Amygdala (tissue), 56 donors: ENCODE measurements at places on chromosomes 7 and 10.

DNA sequence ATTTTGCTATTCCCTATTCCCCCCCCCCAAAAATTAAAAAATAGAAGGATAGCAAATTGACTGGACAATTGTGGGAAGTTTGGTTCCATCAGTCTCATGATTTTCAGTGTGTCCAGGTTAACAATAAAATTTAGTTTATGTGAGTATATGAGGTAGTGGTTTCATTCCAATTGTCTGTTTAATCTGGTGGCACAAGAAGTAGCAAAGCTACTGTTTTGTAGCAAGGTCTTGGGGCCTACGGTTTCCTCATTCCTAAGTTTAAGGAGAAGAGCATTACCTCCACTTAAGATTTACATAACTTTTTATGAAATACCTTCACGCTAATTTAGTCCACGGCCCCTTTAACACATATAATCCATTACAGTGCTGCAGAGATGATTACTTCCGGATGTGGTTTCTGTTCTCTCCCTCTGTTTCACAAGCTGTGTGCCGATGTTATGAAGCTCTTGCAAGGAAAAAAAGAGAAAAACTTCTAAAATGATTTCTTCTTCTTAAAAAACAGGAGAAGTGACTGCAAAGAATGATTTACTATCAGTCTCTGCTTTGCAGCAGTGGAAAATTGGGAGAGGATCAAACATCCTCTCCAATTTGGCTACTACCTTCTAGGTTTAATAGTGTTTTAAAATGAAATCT is 32.7 kb upstream of the NPVF start:
- DNase-seq: no peak

DNA sequence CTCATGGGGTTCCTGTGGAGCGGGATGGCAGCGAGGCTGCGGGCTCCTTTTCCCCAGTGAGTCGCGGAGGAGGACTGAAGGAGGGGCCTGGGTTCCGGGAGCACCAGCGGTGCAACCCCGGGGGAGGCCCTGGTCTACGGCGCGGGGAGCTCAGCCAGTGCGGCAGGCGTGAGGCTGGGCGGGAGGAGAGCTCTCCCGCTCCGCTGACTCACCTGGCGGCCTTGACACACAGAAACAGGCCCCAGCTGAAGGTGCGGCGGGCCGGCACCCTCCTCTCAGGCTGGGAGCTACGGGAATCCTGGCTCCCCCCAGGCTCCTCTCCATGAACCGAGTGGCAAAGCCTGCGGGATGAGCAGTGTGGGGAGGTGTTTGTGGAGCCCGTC is 6.8 kb upstream of the NOM1 start:
- no peak for DNase-seq

- no peak for DNase-seq
These were observed 1.6 kb downstream of the UNCX start for GRCh38 chr7:1234049-1234880.

DNA sequence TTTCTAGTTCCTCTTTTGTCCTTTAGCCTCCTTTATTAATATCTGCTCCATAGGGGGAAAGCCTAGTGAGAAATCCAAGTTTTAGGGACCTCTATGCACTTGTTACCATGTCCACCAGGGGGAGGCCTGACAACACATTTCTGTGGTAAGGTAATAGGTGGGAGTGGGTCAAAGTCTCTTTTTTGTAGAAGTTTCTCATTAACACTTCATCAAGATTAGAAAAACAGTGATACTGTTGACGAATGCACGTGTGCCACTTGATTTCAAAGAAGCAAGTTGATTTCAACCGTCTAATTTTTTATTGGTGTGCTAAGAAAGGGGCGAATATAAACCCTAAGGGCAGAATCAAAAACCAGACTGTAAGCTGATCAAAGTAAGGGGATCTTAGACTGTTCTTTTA is 30.6 kb downstream of the CISD1 start:
- DNase-seq: peak; percentile 5

DNA sequence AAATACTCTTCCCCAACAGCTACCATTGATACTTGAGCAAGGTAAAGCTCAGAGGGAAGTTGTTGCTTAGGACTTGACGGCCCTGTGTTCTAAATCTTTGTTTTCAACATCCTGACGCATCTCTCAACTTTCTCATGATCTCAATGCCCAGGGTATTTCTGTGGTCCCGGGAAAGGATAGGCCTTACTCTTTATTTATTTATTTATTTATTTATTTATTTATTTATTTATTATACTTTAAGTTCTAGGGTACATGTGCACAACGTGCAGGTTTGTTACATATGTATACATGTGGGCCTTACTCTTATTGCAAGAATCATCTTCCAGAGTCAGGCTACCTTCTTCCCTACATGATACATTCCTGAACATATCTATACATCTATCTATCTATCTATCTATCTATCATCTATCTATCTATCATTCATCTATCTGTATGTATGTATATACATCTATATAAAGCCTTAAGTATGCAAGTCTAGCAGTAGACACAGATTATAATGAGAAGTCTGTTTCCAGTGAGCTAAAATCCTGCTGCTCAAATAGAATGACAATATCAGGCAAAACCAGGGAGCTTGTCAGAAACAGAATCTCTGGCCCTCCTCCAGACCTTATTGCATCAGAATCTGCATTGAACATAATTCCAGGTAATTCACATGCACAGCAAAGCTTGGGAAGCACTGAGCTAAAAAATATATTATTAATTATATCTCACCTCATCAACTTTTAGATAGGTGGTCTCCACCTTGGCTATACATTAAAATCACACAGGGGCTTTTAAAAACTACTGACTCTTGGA is 12.2 kb upstream of the CPA5 start:
- DNase-seq: no peak

DNA sequence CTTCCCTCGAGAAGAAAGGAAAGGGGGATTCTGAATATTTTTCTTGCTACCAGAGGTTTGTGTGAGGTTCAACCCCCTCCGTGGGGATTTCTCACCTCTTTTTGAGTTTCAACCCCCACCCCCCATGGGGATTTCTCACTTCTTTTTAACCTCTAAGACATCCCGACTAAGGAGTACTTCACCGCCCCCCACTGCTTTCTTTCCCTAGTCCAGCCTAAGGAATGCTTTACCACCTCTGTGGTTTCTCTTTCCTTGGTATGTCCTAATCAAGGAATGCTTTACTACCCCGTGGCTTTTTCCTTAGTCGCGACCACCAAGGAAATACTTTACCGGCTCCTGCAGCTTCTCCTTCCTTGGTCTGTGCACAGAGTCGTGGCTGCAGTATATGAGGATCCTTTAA is 149.4 kb downstream of the LYZL1 start:
- DNase-seq: no peak

GRCh38 chr10:5163487-5163886 is 21.5 kb downstream of the AKR1C8 start:
- DNase-seq: no peak

- no peak for DNase-seq
These were observed 48.3 kb downstream of the ADK start for GRCh38 chr10:74199315-74199714.

DNA sequence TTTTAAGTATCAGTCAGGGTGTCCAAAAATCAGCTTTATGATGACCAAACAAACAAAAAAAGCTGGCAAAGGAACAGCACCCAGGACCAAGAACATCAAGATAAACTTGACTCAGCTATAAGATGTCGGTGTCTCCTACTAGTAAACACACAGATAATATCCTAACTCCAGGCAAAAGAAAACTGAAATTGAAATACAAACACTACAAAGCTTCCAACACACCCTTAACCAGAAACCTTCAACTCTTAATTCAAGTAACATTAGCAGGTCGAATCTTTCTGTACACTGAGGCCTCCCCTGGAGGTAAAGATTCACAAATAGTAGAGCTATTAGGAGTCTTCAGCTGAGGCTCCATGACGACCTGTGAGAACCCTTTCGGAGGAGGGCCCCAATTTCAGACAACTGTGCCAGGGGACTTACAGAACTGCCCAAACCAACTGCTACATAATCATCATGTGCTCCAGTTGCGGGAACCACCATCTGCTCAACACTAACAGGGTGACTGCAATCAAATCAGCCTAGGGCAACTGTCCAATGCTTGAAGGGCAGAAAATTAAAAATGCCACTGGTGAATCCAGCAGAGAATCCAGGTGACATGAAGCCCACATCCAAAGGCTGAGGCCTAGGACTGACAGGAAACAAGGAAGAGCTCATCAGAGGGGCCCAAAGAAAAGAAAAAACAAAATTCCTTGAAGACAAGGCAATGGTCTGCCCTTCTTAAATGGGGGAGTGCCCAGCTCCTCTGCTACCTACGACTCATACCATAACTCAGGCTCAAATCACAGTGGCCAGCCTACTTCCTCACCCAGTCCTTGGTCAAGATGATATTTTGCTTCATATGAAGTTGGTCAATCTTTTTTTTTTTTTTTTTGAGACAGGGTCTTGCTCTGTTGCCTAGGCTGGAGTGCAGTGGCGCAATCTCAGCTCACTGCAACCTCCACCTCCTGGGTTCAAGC is 20.0 kb downstream of the XPNPEP1 start:
- no peak for DNase-seq

DNA sequence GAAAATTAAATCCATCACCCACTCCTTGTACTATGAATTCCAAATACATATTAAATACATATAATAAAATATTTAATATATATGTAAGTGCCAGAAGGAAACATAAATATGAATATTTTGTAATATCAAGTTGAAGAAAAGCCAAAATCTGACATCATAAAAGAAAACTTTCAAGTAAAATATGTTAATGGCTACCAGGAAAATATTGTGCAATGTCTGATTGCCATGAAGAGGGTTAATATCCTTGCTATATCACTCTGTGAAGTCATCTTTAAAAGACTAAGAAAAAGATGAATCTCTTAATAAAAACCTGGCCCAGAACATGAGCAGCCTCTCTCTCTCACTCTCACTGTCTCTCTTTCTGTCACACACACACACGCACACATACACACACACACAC is 130.2 kb downstream of the EGFR start:
- DNase-seq: no peak

DNA sequence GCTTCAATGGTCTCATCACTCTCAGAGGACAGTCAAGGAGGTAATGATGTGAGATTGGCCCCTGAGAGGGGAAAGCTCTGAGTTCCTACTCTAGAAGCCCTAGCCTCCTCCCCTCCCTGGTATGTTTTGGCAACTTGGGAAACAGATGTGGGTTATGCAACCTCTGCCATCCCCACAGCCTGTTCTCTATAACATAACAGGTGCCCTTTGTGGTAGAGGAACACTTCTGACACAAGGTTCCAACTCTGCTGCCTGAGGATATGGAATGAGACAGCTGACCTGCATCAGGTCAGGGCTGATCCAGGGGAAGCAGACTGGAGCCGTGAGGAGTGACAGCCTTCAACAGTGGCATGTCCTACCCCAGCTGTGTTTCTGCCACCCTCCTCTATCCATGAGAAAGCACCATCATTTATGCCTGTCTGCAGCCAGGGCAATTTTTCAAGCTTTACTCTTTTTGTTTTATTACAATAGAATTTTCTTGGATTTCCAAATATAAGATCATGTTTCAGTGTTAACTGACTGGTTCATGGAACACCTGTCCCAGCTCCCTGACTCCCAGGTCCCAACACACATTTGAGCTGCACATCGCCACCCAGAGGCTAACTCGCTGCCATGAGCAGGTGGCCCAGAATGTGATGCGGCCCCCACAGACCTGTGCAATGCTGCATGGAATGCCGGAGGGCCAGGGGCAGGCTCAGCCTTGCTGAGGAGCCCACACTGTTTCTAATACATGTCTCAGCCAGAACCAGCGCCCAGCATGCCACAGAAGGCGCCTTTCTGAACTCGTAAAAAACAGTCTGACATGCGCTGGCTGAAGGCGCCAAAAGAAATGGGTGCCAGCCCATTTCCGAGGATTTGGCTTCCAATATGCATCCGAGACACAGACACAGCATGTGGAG is 124.8 kb upstream of the CHST15 start:
- no peak for DNase-seq

GRCh38 chr10:31075434-31075833 is 43.8 kb upstream of the ZNF438 start:
- no peak for DNase-seq

DNA sequence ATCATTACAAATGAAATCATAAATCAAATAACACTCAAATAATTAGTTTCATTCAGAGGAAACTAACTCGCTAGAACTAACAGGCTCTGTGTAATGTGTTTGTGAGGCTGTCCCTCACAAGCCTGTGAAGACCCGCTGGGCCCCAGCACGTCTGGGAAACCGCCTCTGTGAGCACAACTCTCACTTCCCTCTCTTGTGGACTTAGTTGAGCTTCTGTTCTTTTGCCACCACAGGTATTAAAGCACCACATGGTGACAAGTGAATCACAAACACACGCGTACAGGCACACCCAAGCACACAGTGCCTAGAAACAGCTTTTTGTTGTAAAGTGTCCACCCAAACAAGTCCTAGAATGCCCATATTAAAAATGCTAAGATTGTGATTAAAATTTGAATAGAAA is 51.0 kb downstream of the ZNF777 start:
- no peak for DNase-seq

DNA sequence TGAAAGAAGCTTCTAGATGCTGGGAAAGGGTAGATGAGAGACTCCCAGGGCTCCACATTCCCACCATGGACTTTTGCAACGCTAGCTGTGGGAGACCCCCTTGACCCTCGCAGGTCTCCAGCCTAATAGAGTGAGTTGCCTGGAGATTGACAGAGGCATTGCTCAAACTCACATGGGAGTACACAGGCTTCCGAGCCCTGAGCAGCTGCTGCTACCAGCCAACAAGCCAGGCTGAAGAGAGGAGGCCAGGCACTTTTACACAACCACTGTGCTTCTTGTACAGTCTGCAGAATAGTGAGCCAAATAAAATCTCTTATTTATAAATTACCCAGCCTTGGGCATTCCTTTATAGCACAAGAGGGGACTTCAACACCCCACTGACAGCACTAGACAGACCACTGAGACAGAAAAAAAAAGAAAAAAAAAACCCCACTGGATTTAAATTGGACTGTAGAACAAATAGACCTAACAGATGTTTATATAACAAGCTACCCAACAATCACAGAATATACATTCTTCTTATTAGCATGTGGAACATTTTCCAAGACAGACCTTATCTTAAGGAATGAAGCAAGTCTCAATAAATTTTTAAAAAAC is 146.2 kb downstream of the ZFAND4 start:
- no peak for DNase-seq

DNA sequence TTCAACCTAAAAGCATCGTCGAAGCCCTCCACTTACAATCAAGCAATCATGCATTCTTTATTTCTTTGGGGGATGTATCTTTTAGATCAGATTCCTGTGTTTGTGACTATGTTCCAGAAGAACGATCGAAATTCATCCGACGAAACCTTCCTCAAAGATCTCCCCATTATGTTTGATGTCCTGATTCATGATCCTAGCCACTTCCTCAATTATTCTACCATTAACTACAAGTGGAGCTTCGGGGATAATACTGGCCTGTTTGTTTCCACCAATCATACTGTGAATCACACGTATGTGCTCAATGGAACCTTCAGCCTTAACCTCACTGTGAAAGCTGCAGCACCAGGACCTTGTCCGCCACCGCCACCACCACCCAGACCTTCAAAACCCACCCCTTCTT is 13.8 kb downstream of the GPNMB start:
- DNase-seq: no peak

- DNase-seq: no peak
These were observed 14.6 kb downstream of the SFRP4 start for GRCh38 chr7:37901890-37902524.

GRCh38 chr7:86904949-86905834 is 154.3 kb downstream of the ELAPOR2 start:
- no peak for DNase-seq
